Liver (tissue), 10 donors: ENCODE measurements at places on chromosomes 1 and 21. TPM values are rescaled to one million over a fixed set of nuclear protein-coding genes. Genes with fewer than 3 reads are reported as not detected.

ADCY10 gene
- total RNA-seq: 0.89 TPM

MFN2 gene
- total RNA-seq: 36.0 TPM

SOAT1 gene
- 14.0 TPM for total RNA-seq

RCSD1 gene
- 8.3 TPM for total RNA-seq

ST6GALNAC5 gene
- total RNA-seq: 0.17 TPM

FLG2 gene
- not detected for total RNA-seq

MIER1 gene
- 17.7 TPM for total RNA-seq

SLC44A3 gene
- total RNA-seq: 2.4 TPM

PKLR gene
- 39.2 TPM for total RNA-seq

KRTAP13-2 gene
- total RNA-seq: not detected

GRCh38 chr1:200359610-200360163 lies 50.1 kb downstream of the ZNF281 start:
- no peak for DNase-seq

DNA sequence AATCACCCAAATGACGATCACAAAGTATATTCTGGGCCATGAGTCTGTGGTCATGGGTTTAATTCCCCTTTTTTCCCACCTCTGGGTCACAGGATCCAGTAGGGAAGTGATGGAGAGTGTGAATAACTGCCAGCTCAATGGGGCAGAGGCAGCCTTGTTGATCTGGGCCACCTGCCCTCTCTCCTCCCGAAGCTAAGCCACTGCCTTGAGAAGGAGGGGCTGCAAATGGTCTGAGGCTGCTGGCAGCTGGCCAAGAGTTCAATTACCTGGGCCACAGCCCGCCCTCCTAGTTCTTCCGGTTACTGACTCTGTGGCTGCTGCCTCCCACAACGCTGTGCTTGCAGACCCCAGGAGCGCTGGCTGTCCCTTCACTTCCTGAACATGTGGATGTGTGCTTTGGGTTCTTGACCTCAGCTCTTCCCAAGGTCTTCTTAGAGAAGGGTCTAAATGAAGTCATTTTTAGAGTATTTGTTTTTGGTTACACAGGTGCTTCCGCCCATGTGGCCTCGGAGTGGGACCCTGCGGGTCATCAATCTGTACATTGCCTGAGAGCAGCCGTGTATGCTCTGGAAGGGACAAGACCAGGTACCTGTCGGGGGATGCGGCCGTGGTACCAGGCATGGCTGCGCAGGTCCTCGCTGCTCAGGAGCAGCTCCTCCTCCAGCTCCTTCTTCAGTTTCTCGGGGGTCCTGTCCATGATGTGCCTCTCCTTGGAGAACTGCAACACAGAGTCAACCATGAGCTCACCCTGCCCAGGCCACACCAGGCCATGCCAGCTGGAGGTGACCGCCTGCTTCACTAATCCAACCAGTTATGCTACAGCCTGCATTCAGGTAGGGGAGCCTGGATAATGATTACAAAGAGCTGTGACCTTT lies 89.7 kb downstream of the BCAR3 start:
- peak; percentile 72 for DNase-seq

GRCh38 chr1:63634471-63634870 lies 41.3 kb downstream of the PGM1 start:
- no peak for DNase-seq

DNA sequence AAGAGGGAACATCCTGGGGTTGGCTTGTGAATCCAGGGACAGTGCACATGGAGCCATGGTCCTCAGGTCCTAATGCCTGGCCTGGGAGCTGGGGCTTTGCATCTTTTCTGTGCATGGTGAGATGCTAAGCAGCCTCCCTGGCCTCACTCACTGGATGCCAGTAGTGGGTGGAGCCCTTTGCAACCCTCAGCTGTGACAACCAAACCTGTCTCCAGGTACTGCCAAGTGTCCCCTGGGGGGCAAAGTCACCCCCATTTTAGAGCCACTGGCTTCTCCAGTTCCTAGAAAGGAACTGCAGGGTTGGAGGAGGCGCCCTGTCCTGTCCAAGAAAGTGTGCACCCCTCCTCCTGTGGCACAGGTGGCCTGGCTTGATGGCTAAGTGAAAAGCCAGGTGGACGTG lies 44.6 kb upstream of the GRIK3 start:
- DNase-seq: no peak

- DNase-seq: no peak
Observed at GRCh38 chr1:41738475-41738874, 180.2 kb downstream of the HIVEP3 start.

DNA sequence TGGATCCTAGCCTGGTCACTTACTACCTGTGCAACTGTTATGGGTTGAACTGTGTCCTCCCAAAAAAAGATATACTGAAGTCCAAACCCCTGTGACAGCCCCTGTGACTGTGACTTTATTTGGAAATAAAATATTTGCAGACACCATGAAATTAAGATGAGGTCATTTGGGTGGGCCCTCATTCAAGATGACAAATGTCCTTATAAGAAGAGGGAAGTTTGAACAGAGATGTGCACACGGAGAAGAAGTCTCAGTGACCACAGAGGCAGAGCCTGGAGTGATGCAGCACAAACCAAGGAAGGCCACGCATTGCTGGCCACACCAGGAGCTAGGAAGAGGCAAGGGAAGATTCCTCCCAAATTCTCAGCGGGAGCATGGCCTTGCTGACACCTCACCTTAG lies 249.7 kb upstream of the RUNX1 start:
- DNase-seq: no peak

DNA sequence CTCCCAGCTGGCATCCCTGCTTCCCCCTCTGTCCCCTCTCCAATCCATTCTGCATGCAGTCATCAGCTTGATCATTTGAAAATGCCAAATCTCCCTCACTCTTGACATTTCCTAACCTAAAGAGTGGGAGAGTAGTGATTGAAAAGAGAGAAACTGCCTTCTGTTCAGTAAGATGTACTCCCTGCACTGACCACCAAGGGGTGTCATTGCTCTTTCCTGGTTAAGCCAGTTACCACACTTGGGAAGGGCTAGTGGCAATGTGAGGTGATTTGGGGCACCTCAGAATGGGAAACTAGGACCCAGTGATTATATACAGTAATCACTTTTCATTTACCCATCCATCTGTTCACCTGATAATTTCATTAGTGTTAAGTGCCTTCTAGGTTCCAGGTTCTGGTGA lies 6.9 kb upstream of the TMEM269 start:
- DNase-seq: peak; percentile 67

- DNase-seq: no peak
Observed at GRCh38 chr1:61282387-61282786, 200.0 kb downstream of the NFIA start.

DNA sequence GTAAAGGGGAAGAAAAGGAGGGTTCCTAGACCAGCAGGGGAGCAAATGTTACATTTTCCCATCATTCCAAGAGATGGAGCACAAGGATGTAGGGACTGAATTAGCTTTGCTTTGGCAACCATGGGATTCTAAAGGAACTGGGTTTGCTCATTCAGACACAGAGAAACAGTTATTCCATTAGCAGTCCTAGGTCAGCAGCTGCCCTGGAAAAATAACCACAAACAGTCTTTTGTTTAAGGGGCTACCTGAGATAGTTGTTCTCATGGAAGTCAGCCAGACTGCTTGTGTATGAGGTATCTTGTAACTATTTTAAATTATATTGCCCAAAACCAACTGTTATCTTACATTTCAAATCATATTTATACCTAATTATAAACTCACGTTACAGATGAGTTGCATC lies 58.4 kb upstream of the VCAM1 start:
- DNase-seq: no peak

DNA sequence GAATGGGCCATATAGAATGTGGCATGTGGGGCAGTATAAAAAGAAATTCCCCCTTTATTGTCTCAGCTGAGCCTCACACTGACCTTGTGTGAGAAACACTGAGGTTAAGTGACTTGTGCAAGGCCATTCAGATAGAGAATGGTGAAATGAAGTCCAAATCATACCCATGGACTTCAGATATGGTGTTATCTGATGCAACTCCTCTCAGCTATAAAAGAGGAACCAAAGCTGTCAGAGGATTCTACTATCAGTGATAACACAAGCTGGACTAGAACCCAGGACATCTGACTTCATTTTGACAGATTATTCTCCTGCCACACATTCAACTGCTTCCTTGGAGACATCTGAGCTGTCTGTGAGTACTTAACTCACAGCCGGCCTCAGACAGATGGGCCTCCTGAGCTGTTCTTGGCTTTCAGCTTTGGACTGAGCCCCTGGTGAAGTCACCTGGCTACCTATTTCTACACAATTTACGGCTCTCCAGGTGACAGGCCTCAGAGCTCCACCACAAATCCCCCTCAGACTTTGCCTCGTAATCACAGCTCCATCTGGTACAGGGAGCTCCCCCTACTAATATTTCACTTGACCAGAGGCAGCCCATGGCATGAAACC lies 104.6 kb downstream of the PLXNA2 start:
- no peak for DNase-seq

DNA sequence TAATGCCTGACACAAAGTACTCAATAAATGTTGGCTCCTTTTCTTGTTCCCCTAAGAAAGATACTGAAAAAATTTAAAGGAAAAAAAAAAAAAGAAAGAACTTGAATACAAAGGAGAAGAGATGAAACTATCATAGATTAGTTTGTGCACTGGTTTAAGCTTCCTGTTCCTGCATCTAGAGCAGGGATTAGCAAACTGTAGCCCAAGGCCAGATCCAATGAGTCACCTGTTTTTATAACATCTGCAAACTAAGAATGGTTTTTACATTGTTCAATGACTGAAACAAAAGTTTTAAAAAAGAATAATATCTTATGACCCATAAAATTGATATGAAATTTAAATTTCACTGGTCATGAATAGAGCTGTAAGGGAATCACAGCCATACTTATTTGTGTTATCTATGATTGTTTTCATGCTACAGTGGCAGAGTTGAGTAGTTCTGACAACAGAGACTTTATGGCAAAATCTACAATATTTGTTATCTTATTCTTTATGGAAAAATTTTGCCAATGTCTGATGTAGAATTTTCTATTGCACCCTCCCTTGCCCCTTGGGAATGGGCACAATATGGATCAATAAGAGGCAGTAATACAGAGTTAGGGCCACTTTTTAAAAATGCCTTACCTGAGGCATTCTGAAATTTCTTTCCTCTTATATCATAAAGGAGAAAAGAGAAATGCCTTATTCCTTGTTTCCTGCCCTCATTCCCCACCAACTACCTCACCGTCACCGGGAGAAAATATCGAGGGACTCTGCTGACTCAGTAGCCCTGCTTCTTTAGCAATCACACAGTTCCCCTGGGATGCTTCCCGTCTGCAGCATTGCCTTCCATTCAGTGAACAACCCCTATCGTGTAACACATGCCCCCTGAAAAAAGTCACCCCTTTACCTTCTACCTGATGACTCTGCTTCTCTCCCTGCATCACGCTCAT lies 50.6 kb downstream of the WDR64 start:
- no peak for DNase-seq

DNA sequence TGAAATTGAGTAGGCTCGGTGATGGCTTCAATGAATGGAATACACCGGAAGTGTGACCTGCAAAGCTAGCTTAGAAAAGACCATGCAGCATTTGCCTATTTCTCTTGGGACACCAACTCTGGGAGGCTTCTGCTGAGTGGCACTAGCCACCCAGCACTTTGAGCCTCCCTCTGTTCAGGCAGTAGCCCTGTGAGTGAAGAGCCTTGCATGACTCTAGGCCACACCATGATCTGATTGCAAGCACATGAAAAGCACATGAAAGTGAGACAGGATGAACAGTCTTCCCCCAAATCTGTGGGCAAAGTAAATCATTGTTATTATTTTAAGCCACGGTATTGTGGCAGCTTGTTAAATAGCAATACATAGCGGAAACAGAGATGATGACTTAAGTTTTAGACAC lies 2.8 kb downstream of the CD48 start:
- no peak for DNase-seq

- no peak for DNase-seq
Observed at GRCh38 chr1:234431255-234431654, 47.7 kb downstream of the TARBP1 start.

- no peak for DNase-seq
Observed at GRCh38 chr21:34812504-34813265, 143.9 kb downstream of the CLIC6 start.

- no peak for DNase-seq
Observed at GRCh38 chr1:2480986-2481364, 4.9 kb downstream of the PLCH2 start.

DNA sequence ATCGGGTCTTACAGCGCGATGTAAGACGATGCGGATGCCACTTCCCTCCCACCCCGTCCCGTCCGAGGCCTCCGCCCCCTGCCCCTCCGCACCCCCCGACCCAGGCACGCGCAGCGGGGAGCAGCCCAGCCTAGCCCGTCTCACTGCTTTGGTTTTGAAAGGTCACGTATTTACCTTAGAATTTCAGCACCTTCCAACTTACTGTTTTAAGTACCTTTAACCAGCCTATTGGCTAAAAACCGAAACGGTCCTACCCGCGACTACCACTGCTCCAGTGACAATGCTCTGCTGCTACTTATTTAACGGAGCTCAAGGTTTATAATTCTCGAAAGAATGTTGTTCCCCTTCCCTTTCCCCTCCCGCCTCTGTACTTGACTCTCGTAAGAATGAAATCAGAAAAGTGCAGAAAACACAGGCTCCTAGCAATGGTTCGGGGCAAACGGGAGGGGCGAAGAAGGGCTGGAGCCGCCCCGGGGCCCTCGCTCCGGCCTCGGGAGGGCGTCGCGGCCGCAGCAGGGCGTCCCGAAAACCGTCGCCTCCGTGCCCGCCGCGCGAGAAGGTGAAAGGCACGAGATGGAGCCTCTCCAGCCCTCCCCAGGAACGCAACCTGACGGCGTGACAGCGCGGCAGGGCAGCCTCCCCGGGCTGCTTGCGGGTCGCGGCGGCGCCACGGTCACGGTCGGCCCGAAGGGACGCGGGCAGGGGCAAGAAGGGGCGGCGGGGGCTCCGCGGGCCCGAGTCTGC lies 667 bp downstream of the TMEM50B start:
- DNase-seq: peak; percentile 54

DNA sequence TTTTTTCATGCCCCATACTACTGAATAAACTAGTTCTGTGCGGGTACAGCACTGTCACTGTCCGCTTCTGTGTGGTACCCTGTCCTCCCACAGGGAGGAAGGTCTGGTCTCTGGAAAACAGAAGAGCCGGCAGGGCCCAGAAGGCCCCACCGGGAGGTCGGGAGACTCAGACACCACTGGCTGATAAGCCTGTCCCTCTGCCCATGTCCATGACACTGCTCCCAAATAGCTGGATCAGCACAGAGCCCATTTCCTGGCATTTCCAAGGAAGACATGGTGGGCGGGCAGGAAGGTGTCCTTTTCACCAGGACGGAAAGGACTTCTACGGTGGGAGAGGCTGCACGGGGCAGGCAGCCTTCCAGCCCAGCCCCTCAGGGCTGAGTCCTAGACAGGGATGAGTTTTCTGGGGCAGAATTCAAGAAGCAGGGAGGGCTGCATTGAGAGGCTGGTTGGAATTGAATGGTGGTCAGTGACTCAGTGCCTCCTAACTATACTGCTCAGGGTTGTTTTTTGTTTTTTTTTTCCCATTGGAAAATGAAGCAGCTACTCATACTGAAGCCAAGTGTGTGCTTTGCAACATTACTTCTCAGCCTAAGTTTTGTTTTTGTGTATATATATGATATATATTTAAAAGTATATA lies 7.1 kb downstream of the PSRC1 start:
- DNase-seq: no peak

GRCh38 chr1:53129891-53130597 lies 12.4 kb downstream of the SLC1A7 start:
- DNase-seq: no peak
